ENCODE measurements at places on chromosomes 12 and 14.

DNA sequence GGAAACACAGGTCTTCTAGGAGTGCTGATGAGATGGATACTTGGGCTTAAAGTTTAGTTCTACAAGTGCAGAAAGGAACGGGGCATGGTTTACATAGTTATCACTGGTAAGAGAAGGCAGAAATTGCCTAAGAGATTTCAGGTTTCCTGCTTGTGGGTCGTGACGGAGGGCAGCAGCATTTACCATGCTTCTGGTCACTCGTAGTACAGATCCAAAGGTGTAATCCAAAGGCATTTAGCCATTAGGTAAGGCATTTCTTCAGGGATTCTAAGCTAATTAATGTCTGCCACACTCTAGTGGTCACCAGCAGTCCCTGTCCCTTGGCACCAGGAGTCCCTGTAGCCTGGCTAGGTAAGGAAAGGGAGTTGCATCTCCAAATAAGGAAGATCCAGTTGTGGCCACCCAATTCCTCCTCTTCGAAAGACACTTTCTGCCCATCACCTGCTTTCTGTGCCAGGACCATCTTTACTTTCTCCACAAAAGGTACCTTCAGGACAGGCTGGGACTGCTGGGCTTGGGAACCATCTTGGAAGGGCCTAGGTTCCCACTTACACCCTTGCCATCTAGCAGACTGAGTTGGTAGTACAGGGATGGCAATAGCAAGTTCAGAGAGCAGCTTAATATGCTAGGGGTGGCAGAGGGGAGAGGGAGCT is 1.5 kb downstream of the GSTZ1 start:
- no peak for DNase-seq

- no peak for DNase-seq
Observed at GRCh38 chr12:80321653-80322052, 122.4 kb upstream of the PTPRQ start.

GRCh38 chr12:64876388-64877071 is 52.1 kb downstream of the TBC1D30 start:
- DNase-seq: no peak

DNA sequence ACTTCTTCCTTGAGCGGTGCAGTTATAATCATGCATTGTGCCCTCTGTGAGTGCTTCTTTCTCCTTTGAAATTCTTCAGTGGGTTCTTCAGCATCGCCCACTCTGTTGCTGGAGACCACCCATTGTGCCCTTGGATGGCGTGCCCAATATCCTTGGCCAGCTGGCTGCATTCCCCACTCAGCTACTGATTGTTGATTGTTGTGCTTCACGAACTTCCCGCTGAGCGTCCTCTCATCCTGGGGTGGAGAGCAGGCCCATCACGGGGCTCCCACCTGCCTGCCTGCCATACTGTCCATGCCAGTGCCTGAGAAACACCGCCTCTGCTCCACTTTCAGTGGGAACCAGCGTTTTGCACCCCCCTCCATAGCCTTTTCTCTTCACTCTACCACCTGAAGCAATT is 8.6 kb upstream of the SSTR1 start:
- no peak for DNase-seq

GRCh38 chr12:124356221-124356620 is 61.3 kb downstream of the RFLNA start:
- DNase-seq: no peak

- peak; percentile 60 for DNase-seq
Observed at GRCh38 chr12:55720071-55720564, at the start of gene RDH5. Gene RDH5 (plus strand): TSS chr12:55720393. CDS start chr12:55721185, 792 bp downstream.

DNA sequence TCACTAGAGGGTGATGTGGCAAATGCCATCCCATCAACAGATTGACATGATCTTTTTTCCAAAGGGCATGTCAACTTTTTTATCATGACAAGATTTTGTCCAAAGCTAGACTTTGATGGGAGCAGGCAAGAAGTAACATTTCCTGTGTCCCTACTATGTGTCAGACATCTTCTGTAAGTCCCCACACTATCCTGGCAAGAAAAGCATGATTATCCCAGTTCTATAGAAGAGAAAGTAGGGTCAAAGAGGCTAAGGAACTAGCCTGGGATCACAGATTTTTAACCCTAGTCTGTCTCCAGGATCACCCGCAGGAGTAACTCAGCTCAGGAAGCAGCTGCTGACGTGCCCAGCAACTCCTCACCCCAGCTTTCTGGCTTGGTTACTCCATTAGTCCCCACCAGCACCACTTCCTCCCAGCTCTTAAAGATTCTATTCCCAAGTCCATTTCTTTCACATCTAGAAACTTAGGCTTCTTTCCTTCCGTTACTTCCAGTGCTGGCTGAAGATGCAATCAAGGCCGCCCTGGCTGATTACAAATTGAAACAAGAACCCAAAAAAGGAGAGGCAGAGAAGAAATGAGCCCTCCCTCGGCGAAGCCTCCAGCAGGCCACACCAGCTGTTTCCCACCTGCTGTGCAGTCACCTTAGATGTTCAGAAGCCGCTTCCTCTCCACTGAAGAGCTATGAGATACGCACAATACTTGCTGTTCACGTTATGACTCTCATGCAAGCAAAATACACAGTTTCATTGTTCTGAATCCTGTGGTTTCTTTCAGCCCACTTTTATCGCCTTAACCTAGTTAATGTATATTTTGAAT is 6.2 kb downstream of the ISCU start:
- no peak for DNase-seq

- no peak for DNase-seq
Observed at GRCh38 chr12:113465808-113466453, 5.7 kb downstream of the LHX5 start.

DNA sequence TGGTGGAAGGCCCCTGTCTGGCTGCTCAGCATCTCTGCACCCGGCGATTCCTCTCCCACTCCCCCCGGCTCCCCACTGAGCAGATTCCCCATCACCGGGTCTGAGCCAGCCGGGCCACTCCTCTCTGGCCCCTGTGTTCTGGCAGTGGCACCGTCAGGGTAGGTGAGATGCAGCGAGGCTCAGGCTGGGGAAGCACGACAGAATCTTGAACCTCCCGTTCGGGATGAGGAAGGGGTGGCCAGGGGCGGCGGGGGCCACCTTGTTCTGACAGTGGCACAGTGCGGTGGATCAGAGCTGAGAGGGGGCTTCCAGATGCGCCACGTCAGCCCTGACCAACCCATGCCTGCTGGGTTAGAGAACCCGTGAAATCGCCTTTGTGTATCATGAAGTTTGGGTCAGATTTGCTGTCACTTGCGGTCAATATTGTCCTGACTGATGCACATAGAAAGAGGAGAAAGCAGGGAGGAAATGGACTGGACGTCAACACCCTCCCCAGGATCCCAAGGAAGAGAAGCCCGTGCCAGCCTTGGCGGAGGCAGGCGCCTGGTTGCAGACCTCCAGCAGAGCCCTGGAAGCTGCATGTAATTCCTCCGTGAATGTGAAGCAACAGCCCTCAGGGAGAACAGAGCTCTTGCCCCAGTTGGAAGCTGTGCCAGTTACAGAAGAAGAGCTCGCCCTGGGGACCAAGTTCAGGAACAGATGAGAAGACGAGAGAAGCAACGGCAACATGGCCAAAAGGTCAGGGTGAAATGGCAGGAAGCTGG is 137.1 kb upstream of the SFSWAP start:
- DNase-seq: no peak

DNA sequence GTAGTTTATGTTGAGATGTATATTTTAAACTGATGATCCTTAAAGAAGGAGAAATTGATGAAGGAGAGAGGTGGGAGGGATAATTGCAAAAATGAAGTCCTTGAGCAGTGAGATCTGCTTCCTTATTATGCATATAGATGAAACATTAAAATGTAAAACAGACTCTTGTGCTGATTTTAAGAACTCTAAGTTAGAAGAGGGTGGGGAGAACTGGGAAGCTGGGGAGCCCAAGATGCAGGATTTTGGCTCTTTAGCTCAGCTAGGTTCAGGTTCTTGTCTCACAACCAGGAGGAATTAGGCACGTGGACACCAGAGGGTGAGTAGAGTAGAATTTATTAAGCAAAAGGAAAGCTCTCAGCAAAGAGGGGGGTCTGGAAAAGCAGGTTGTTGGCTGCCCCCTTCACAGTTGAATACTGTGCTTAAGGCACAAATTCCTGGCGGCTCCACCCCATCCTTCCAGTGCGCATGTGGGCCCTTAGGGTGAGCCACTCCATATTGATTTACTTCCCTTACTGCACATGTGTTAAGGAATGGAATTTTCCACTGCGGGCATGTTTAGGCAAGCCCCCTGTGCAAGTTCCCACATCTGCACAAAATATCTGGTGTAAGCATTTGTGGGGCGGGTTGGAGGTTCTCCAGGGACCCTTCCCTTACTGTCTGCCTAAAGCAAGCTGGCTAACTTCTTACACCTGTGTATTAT is 141.9 kb downstream of the BICD1 start:
- no peak for DNase-seq

DNA sequence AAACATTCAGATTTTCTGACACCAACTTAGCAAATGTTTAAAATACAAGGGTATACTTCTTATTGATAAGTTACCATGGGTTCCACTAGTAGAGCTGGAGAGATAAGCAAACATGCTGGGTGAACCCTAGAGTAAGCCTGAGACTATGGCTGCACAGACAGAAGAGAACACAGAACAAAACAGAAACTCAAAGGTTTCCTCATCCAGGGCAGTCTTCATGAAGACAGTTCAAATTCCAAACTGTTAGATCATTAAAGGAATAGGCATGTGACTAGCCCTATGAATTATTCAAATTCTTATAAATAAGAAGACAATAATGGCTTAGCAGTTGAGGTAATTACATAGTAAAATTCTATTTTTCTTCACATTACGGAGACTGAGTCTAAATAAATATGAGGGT is 28.1 kb downstream of the BTBD7 start:
- DNase-seq: no peak

GRCh38 chr12:75457191-75457590 is 23.4 kb upstream of the GLIPR1 start:
- no peak for DNase-seq

GRCh38 chr12:49673446-49674317 is 33.5 kb downstream of the FMNL3 start:
- DNase-seq: peak; percentile 67

GRCh38 chr14:89143595-89143994 is 273.4 kb downstream of the FOXN3 start:
- DNase-seq: no peak

DNA sequence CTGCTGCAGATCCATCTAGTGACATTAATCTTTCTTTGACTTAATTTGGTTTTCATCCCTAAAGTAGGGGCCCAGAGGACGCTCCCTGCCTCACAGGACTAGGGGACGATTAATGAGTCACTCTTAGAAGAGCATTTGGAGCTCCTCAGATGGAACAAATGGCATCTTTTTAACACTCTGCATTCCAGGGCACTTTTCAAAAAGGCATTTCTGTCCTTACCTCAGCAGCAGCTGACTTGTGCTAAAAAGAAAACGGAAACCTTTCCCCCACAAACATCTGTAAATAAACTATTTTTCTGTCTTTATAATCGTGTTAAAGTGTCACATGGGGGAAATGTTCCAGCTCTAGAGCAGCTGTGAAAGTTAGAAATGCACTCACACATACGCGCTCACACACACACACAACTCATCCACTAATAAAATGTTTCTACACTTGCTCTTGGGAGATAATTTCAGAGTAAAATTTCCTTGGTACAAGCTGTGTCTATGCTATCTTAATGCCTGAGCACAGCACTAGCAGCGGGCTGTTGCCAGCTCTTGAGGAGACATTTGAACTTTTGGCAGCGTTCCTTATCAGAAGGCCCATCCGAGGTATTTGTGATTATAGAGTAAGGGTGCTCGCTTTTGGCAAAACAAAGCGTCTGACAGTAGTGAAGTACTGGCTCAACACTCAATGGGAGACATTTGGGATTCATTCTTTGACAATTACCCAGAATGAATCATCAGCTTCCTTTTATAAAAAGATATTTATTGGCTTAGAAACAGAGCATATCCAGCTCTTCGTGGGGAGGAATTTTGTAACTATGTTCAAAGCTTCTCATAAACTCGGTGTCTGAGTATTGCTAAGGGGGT is 141.3 kb downstream of the PLXNC1 start:
- no peak for DNase-seq

- no peak for DNase-seq
Observed at GRCh38 chr12:26188127-26188526, 7.2 kb upstream of the SSPN start.

DNA sequence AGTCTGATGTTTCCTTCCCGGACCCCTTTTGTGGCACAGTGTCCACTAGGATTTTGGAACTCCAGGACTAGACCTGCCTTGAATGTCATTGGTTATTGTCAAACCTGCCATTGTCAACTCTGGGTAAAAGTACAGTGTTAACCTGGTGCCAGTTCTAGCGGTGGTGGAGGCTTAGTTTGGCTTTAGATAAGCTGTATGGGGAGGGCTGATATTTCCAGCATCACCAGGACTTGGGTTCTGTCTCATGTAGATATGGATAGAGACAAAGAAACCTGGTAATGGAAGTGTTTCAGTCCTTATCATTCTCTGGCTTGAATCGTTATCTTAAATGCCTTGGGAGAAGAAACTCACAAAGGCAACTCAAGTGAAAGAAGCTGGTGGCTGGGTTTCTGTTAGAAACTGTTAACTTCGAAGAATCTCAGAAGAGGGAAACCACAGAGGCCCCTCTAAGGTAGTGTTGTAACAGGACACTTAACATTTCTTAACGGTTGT is 10.6 kb downstream of the CHST11 start:
- DNase-seq: no peak

- no peak for DNase-seq
Observed at GRCh38 chr14:106201376-106201775, 675.0 kb downstream of the TMEM121 start.

DNA sequence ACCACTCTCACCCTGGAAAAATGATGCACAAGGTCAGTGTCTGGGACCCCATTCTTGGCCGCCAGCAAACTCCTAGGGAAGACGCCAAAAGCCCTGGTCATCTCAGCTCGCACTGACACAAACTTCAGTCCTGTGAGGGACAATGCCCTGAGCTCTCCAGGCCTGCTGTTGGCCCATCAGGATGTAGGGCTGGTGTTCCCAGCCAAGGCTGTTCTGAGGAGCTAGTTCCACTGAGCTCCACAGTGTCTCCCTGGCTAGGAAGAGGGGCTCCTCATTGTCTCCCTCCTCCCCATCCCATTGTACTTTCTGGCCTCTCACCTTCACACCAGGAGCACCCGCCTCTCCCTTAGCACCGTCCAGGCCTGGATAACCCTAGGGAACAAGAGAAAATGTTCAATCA is 10.8 kb downstream of the COL2A1 start:
- DNase-seq: no peak

DNA sequence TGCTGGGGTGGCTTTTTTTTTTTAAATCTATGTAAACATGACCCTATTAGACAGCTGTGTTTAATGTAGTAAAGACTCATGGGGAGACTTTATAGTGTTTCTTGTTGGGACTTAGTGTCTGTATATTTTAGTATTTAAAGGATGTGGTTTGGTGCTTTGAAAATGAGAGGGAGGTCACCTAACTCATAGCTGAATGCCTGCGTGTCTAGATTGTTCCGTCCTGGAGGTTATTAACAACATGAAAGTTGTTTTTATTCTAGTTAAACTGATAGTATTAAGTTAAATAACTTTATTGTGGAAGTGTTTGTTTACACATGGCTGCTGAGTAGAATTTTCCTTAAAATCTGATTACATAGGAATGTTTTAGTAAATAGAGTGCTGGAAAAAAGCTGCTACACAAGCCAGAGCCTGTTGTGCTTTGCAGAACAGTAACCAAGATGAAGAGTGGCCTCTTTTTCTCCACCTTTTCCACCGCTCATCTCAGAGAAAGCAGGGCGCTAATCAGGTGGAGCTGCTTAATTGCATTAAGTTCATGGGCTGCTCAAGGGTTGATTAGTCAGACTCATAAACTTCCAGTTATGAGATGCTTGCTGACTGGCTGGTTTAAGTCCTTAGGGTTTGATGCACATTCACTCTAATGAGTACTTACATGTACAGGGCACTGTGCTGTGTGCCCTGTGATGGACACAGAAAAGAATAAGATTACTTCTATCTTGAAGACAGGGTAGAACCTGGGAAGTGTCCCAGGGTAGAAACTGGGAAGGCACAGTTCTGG is 62.7 kb downstream of the FBXO34 start:
- DNase-seq: no peak

GRCh38 chr12:14601692-14602478 is 34.2 kb upstream of the PLBD1 start:
- DNase-seq: no peak
